Fibroblast of mammary gland (primary cell): ENCODE measurements at places on chromosomes 7 and 10.
A peak's percentile ranks its signal among the peaks of the same experiment; 100 is the strongest.

GRCh38 chr7:17357952-17358351 lies 59.5 kb downstream of the AHR start:
- no peak for DNase-seq

- no peak for DNase-seq
Observed at GRCh38 chr7:48170506-48170905, 752 bp upstream of the ABCA13 start.

DNA sequence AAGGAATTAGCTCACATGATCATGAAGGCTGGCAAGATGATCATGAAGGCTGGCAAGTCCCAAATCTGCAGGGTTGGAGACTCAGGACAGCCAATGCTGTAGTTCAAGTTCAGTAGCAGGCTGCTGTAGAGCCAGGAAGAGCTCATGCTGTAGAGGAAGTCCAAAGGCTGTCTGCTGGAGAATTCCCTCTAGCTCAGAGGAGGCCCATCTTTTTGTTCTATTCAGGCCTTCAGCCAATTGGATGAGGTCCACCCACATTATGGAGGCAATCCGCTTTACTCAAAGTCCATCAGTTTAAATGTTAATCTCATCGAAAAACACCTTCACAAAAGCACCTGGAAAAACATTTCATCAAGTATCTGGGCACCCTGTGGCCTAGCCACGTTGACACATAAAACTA lies 24.8 kb upstream of the FAM171A1 start:
- DNase-seq: no peak

- DNase-seq: no peak
Observed at GRCh38 chr10:78758176-78758575, 310.6 kb upstream of the ZMIZ1 start.

- peak; percentile 86 for DNase-seq
Observed at GRCh38 chr10:32298075-32298812, 48.7 kb downstream of the EPC1 start.

GRCh38 chr7:97022491-97023306 lies 1.9 kb downstream of the DLX5 start:
- DNase-seq: no peak

DNA sequence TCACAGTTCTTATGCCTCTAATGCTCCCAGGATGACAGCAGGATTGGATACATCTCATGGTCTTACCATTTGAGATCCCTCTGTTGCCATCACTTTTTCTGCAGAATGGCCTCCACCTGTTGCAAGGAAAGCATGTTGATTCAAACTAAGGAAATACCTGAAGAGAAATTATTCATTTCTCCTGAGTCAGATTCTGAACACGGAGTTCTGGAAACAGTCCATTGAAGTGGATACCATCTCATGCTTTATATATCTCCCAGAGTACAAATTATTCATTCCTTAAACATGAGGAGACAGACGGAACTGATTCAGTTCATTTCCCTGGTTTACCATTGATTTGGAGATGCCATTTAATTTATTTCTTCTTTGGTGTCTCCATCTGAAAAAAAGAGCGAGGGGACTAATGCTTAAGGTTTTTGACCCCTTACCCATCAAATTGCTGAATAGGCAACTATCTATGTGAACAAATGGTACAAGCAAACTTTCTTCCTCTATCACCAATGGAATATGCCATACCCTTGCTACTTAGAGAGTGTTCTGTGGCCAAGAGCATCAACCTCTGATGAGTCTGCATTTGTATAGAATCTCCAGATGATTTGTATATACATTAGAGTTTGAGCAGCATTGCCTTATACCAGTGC lies 305.0 kb upstream of the LRGUK start:
- DNase-seq: no peak

DNA sequence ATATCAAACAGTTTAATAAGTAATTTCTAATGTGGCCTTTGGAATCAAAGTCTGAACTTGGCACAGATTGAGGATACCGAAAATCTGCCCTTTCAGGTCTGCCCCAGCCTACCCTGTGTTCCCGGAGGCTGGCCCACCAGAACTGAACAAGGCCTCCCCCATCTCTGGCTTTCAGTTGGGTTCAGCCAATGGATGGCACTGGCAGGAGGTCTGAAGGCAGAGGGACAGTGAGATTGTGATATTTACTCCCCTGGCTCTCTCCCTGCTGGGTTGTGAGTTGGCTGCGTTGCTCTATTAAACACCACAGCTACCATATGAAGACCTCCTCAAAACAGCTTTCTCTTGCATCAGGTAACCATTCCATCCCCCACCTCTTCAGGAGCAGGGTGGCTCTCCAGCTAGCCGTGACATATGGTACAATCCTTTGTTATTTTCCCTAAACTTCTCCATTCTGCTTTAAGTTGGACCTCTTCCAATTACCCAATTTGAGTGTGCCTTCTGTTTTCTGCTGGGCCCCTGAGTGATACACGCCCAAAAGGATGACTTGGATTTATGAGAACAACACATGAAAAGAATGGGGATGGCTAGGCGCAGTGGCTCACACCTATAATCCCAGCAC lies 28.1 kb downstream of the DNMBP start:
- DNase-seq: peak; percentile 38

DNA sequence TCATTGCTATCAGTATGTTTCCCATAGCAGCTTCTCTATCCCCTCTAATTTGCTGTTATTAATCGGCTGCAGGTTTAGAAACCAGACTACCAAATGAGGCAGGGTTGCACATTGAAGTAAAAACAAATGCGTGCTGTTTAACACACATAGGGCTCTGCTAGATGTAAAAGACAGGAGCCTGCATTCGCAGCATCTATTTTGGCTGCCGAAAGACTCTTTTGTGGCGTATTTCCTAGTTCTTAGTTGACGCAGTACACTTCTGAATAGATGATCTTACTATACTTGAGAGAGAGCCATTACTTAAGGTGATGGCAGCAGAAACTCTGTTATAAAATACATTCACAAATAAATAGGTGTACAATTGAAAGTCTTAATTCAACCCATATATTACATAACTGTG lies 21.4 kb downstream of the SGCE start:
- no peak for DNase-seq

- DNase-seq: no peak
Observed at GRCh38 chr7:23710000-23710399, at the start of gene STK31. Gene STK31, plus strand, starts transcription at chr7:23710219. Its CDS starts 67 bp downstream, at chr7:23710286.

DNA sequence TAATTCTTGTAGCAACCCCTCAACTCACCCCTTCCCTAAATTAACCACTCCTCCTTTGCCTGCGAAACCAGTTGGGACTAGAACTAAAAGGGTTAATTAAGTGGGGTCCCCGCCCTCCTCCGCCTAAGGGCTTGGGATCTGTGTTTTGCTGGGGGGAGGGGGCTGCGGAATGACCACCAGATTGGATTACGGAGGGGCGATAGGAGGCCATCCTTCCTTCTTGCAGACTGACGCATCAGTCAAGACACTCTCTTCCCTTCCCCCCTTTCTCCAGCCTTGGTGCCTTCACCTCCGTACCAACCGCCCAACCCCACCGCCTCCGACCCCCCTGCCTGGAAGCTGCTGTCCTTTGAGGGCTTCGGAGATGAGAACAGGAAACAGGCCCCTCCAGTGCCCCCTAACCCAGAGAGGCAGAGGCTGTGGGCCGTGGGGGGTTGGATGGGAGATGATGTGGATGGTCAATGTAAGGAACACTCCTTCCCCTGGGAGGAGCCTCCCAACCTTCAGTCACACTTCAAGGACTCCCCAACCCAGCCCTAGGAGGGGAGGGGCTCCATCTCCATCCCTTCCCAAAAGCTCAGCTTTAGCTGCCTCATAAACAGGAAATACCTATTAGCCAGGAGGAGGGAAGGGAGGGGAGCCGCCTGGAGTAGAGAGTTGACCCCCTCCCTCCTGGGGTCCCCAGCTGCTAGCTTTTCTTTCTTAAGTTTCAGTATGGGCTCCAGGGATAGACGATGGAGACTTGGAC lies 997 bp upstream of the LDB1 start:
- peak; percentile 66 for DNase-seq

- no peak for DNase-seq
Observed at GRCh38 chr7:116269466-116269865, 59.1 kb downstream of the TES start.

- no peak for DNase-seq
Observed at GRCh38 chr10:132170561-132171361, 16.0 kb upstream of the DPYSL4 start.

DNA sequence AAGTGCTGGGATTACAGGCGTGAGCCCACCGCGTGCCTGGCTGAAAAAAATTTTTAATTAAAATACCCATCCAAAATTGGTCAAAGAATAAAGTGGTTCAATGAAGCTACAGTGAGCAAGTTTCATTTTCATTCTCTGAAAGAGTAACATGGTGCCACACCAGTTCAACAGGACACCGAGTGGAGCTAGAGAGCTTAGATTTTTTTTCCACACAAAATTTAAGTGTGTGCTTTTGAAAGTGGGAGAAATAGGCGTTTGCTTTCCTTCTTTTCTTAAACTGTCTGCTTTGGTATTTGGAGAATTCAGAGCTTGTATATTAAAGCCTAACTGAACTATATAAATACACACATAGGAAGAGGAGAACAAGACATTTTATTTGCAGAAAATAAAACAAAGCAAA lies 43.4 kb downstream of the BPGM start:
- peak; percentile 72 for DNase-seq

DNA sequence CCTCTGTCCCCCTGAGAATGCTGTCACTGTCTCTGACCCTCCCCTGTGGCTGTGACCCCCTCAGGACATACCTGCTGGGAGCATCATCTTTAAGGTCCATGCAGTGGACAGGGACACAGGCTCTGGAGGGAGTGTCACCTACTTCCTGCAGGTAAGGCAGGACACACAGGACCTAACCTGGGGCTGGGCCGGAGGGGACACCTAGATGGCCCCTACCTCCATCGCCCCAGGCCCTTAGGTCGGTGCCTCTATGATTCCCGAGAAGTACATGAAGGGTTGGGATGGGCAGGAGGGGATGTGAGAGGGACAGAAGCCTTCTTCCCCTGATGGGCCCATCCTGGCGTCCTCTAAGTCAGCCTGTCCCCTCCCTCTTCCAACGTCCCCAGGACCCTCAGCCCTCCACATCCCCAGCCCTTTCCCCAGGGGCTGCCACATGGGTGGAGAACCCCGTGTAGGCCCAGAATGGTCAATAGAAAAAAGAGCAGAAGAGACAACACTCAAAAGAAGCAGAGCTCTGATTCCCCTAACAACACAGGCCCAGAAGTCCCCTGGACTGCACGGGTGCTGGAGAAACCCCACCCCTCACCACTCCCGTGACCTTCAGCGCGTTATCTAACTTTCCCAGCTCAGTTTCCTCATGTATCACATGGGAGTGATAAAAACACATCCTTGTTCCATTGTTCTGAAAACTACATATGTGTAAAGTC lies 6.4 kb downstream of the CDHR1 start:
- no peak for DNase-seq

GRCh38 chr7:73997056-73997455 lies 30.9 kb upstream of the ELN start:
- no peak for DNase-seq

DNA sequence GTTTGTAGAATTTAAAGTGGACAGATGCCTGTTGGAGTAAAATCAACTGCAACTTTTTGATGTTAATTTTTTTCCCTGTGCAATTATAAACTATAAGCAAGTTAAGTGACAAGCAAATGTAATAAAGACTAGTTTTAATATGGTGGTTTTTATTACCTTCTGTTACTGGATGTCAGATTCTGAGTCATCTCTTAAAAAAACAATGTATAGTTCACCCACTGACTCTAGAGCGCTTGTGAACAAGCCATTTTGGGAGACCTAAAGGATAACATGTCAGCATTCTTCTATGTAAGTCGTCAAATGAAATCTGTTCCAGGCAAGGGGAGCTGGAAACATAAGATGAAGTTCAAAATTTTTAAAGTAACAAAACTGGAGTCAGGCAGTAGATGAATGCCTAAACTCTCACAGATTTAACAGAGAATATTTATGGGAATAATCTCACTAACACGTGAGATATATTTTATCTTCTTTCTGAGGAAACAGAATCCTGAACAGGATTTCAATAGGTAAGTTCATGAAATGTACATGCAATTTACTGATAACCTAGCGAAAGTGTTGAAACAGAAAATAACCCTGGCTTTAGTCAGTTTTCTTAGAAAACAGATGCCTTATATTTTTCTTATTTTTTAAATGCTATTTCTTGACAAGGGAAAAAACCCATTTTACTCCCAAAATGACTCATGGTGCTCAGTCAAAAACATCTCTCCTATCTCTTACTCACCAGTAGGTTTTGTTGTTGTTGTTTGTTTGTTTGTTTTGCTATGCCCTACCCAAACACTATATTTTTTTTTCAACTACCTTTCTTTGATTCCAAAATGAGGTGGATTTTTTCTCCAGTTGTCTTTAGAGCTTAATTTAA lies 91.7 kb downstream of the SLC39A12 start:
- DNase-seq: peak; percentile 63

DNA sequence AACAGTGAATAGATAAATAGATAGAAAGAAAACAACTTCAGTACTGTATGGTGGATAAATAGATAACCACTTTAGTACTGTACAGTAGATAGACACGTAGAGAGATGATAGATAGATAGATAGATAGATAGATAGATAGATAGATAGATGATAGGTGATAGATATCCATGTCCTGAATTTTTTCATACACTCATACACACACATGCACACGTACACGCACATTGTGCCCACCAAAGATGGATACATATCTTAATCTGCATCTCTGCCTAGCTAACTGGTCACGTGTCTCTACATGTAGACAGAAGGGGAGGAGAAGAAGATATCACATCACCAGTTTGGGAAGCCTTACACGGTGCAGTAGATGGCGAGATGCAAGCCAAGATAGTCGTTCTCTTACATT lies 99.2 kb downstream of the ARID5B start:
- DNase-seq: no peak

GRCh38 chr7:29285861-29286260 lies 91.3 kb downstream of the CHN2 start:
- DNase-seq: no peak

DNA sequence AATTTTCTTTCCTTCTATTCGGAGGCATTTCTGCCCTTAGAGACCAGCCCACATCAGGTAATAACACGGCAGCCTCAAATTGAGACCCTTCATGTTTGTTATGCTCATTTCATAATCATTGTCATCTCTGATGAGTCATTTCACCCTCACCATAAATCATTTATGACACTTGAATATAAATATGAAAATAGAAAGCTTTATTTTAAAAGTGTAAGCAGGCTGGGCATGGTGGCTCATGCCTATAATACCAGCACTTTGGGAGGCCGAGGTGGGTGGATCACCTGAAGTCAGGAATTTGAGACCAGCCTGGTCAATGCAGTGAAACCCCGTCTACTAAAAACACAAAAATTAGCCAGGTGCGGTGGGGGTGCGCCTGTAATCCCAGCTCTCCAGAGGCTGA lies 57.4 kb upstream of the EGFR start:
- no peak for DNase-seq

DNA sequence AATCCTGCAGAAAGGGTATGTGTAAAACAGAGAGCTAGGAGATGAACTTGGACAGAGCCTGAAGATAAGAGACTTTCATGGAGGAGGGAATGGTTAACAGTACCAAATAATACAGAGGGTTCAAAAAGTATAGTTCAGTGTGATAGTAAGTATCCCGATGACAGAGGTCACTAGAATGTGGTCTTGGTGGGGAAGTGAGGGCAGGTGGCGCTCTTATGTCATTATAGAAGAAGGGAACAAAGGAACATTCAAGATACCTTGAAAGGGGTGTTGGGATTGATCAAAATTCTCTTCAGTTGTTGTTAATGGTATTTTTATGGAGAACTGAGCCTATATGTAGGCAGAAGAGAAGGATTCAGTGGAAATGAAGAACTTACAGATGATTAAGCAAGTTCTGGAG lies 312.5 kb downstream of the SUGCT start:
- no peak for DNase-seq

- DNase-seq: no peak
Observed at GRCh38 chr10:47067949-47068940, 157.0 kb downstream of the PTPN20 start.

GRCh38 chr7:106568680-106569499 lies 92.1 kb downstream of the CCDC71L start:
- peak; percentile 80 for DNase-seq

GRCh38 chr7:128112781-128113221 lies 81.6 kb upstream of the LRRC4 start:
- DNase-seq: no peak
